ENCODE measurements at places on chromosomes 5 and 9.

GRCh38 chr5:14665101-14665822, 744 bp downstream of the OTULIN start:
- peak; percentile 49 for DNase-seq

- DNase-seq, result no peak
These were observed 100.9 kb downstream of the ST8SIA4 start for GRCh38 chr5:100802208-100802607.

- no peak for DNase-seq
These were observed 171.0 kb upstream of the OTULINL start for GRCh38 chr5:14410394-14411201.

GRCh38 chr5:134437340-134437846, 25.7 kb upstream of the CDKN2AIPNL start:
- no peak for DNase-seq

- peak; percentile 50 for DNase-seq
These were observed 512 bp downstream of the PLK2 start for GRCh38 chr5:58459146-58460001.

GRCh38 chr5:57761513-57761912, 278.9 kb upstream of the ACTBL2 start:
- DNase-seq, result no peak

- no peak for DNase-seq
These were observed 136.4 kb downstream of the OLFM1 start for GRCh38 chr9:135223831-135224230.
